ENCODE measurements at places on chromosomes 7 and 10. TPM values are rescaled to one million over a fixed set of nuclear protein-coding genes. Genes with fewer than 3 reads are reported as not detected.
A peak's percentile ranks its signal among the peaks of the same experiment; 100 is the strongest.

DNA sequence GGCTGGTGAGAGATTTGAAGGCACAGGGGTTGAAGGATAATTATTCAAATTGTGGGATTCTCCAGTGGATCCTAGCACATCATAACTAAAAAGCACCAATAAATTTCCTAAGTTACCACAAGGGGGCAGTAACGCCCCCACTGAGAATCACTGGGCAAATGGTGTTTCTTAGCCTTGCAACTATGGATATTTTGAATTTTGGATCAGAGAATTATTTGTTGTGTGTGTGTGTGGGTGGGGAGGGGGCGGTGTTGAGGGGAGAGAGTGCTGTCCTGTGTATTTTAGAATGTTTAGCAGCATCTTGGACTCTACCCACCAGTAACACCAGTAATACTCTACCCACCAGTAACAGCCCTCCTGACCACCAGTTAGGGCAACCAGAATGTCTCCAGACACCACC, 63.3 kb upstream of the PRKG1 start:
- DNase-seq: peak; percentile 23

DNA sequence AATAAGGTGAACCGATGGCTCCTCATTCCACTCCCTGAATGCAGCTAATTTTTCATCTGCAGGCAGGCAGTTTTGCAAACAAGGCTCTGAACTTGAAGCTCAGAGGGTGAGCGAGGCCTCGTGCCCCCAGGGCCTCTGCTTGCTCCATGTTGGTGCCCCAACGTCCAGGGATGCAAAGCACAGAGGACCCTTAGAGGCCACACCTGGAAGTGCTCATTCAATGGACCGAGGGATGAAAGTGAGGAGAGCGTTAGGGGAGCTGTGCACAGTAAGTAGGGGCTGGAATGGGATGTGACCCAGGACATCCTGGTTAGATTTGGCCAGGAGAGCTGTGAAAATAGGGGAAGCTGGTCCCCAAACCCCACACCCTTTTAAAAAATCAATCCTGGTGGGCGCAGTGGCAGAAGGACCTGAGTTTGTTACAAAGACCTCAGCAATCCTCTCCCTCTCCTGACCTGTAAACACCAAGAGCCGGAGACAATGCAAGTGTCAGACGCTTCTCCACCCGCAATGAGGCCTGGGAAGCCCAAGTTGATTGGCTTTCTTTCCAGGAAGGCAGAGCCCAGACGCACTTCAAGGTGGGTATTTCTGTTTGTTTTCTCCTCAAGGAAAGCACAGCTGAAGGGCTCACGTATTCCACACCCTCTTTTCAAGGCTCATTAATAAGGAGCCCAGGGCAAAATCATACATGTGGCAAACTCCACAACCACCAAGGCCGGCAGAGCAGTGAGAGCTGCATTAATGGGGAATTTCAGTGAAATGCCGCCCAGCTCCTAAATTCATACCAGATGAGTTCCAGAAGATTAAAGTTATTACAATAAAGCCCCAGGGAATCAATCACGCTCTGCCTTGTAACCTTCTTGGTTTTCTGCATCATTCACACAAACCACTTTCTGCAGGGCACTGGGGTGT, 14.1 kb upstream of the CXCL12 start:
- DNase-seq: no peak

- peak; percentile 73 for DNase-seq
Observed at GRCh38 chr7:98733036-98733435, 116.0 kb downstream of the NPTX2 start.

DNA sequence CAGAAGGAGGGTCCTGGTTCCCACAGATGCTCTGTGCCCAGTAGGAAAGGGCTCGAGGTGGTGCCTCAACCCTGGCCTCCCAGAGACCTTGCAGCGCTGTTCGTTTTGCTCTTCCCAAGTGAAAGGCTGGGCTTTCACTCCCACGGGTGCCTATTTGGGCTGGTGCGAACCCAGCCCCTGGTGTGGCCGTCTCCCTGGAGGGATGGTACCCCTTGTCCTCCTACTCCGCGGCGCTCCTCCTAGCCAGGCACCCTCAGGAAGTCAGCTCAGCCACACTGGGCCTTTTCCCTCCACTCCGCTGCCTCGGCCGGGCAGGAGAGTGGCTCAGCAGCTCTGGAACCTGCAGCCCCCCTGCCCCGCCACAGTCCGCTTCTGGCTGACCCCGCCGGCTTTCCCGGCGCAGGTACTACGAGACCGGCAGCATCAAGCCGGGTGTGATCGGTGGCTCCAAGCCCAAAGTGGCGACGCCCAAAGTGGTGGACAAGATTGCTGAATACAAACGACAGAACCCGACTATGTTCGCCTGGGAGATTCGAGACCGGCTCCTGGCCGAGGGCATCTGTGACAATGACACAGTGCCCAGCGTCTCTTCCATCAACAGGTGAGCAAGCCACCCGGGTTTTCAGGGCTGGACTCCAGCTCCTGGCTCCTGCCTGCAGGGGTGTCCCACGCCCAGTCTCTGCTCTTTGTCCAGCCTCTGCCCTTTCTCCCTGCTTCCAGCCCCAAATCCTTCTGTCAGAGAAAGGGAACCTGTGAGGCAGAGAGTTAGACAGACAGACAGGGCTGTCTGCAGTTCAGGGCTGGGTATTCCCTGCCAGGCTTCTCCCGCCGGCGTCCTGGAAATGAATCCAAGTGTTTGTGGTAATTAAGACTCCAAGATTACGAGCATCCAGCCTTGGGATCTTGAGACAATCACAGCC, 5.2 kb downstream of the PAX2 start:
- no peak for DNase-seq

DNA sequence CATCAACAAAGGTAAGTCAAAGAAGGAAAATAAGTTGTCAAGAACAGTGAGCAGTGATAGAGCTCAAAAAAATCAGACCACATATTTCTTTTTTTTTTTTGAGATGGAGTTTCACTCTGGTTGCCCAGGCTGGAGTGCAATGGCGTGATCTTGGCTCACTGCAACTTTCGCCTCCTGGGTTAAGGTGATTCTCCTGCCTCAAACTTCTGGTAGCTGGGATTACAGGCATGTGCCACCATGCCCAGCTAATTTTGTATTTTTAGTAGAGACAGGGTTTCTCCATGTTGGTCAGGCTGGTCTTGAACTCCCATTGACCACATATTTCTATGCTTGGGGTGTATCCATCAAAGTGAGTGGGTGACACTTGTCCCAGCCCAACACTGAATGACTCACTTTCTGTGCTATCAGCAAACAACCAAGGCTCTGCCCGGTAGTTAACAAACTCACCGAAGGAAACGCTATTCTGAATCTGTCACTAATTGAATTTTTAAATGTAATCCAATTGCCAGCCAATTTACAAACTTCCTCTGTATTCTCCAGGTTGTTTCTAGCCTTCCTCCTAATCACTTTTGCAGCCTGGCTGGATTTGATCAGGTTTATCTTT, 19.6 kb upstream of the SMNDC1 start:
- peak; percentile 64 for DNase-seq

DNA sequence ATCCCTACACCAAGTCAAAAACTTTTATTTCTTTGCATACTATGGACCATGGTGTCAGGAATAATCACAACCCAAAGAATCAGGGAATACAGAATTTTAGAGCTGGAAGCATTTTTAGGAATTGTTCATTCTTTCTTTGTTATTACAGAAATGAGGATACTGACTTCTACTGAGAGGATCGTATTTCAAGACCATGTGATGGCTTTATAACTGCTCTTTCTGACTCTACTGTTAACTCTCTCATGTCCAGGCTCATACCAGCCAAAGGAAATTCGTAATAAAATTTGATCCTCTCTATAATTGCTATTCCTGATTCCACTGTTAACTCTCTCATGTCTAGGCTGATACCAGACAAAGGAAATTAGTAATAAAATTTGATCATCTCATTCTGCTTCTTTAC, 1050.9 kb upstream of the C7orf33 start:
- DNase-seq: no peak

DNA sequence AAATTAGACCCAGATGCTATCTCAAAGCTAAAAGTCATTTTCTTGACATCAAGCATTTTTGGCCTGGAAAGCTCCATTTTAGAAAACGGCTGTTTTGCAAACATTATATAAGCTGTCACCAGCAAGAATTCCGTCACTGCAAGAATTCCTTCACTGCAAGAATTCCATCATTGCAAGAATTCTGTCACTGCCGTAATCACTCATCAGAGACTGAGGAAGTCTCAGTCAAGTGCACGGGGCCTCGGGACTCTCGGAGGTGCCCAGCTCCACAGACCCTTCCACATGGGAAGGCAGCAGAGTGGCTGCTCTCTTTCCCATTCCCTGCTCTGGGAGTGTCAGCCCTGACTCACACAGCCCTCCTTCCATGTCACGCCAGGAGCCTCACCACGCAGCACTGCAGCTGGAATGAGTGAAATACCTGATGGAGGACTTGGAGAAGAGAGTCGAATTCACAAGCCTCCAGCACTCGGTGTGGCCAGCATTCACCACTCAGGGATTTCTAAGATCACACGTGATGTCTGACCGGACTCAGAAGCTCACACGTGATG, 168.3 kb downstream of the PTPRN2 start:
- DNase-seq: no peak

- DNase-seq: no peak
Observed at GRCh38 chr10:128751284-128751683, 625.1 kb upstream of the MKI67 start.

DNA sequence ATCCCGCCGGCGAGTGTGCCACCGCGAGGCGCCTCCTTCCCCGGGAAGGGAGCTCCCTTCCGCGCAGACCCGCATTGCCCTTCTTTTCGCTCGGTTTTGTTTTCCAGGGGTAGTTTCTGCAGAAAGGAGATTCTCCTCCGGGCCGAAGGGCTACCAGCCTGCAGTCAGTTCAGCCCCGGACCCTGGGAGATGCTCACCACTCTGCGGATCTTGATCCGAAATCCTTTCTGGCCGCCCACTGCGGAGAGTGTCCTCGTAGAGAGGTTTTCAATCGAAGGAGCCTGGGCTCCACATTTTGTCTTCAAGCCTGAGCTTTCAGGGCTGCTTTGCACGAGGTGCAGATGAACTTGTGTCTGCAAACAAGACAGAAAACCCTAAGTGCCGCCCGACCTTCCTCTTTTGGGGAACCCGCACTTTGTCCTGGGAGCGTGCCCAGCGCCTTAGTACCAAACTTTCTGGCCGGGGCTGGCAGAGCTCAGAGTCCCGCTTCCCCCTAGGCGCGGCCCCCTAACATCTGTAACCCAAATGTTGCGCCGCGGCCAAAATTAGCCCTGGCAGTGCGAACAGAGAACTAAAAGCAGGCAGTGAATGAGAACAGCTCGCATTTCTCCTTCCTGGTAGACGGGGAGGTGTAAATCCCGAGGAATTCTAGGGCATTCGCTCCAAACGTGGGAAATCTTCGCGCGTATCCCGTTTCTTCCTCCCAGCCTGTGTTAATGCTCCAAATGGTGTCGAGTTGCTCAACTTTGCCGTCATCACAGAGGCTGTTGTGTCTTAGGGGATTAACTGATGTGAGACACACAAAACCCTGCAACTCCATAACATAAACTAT, 6.7 kb upstream of the EN2 start:
- no peak for DNase-seq

GRCh38 chr10:79196470-79197461, 128.0 kb downstream of the ZMIZ1 start:
- DNase-seq: peak; percentile 64

DNA sequence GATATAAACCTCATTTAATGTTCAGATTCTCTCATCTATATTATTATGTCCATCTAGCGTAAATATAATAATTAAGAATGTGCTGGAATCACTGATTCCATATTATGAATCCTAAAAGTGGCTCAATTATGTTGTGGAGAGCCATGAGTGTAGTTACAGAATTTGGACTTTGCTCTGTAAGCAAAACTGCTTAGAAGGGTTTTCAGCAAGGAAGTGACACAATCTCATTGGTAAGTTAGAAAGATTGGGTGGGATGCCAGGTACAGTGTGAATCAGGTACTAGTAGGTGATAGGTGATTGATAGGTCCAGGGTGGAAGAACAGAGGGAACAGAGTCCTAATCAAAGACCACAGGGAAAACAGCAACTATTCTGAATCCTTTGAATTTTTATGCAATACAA, 74.9 kb upstream of the ABLIM1 start:
- DNase-seq: no peak

GRCh38 chr7:156765901-156766656, 125.5 kb downstream of the RNF32 start:
- no peak for DNase-seq

- no peak for DNase-seq
Observed at GRCh38 chr7:134827889-134828288, 48.5 kb downstream of the CALD1 start.

DNA sequence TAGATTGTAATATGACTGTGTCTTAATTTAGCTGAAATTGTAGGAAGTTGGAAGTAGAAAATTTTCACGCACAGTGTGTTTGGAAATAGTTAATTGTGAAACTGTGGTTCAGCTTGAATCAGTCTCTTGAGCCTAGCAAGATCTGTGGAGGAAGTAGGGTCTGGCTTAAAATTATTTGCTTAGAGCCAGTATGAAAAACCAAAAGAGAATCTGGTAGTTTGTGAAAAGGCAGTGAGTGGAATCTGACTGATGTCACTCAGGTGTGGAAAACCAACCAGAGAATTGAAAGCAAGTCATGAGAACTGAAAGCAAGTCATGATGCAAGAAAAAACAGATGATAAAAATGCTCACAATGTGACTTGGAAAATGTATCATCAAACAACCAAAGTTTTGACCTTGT, 11.5 kb downstream of the LIPJ start:
- no peak for DNase-seq

DNA sequence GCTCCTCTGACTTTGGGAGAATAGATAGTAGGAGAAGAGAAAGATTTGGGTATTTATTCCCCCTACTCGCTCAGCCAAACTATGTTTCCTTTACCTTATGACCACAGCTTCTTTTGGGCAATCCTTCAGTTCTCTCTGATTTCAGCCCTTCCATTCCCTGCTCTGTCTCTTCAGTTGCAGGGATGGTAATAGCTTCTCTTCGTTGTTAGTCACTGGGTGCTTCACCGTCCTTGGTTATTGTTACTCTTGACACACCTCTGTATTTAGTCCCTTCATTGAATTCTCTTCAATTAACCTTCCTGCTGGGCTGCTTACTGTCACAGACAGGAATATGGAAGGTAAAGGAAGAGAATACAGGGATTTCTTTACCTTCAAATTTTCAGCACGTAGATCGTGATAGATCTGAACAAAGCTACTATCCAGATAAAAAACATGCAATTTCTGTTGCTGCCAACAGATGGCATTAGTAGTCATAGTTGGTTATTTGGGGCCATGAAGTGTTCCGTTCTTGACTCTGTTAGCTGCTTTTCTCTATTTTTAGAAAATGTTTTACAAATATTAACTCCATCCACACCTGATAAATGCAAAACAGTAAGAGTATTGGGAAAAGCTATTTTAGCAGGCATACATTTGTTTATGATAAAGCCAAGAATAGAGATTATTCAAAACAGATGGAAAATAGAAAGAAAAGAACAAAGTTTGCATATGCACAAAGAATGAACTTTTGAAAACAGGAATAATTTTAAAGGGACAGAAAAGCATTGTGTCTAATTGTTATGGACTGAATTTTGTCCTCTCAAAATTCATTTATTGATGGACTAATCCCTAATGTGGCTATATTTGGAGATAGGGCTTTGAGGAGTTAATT, 14.0 kb upstream of the PTTG1IP2 start:
- DNase-seq: peak; percentile 58

- DNase-seq: no peak
Observed at GRCh38 chr7:26937939-26938623, 73.7 kb upstream of the SKAP2 start.

Gene KCP
- total RNA-seq: 0.26 TPM

Gene PIK3AP1
- total RNA-seq: 12.1 TPM

Gene ANLN
- 250 TPM for total RNA-seq

Gene HPSE2
- not detected for total RNA-seq

Gene FGF8
- total RNA-seq: not detected

Gene PON1
- total RNA-seq: not detected

Gene SH3PXD2A
- 2.0 TPM for total RNA-seq

Gene MRC1
- total RNA-seq: not detected
